SK-N-MC (cell line): ENCODE measurements at places on chromosomes 12 and 14.

GRCh38 chr12:4852911-4853310 is 56.8 kb upstream of the KCNA1 start:
- no peak for DNase-seq

DNA sequence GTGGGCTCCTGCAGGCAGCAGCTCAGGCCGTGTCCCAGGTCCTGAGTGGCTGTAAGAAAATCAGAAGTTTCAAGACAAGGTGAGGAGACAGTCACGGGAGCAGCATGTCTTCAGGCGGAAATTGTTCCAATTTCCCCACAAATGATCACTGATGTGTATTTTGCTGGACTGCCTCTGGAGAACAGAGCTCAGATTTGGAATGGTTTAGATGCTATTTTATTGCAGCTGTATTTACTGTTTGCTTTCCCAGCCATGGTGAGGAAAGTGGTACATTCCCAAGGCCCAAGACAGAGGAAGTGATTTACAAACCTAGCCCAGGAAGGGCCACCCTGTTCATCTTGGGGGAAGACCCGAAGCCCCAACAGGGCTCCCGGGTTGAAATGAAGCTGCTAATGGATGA is 195.6 kb downstream of the CHST11 start:
- DNase-seq: no peak

- peak; percentile 70 for DNase-seq
Observed at GRCh38 chr12:127810041-127810440, 456.9 kb upstream of the TMEM132C start.

DNA sequence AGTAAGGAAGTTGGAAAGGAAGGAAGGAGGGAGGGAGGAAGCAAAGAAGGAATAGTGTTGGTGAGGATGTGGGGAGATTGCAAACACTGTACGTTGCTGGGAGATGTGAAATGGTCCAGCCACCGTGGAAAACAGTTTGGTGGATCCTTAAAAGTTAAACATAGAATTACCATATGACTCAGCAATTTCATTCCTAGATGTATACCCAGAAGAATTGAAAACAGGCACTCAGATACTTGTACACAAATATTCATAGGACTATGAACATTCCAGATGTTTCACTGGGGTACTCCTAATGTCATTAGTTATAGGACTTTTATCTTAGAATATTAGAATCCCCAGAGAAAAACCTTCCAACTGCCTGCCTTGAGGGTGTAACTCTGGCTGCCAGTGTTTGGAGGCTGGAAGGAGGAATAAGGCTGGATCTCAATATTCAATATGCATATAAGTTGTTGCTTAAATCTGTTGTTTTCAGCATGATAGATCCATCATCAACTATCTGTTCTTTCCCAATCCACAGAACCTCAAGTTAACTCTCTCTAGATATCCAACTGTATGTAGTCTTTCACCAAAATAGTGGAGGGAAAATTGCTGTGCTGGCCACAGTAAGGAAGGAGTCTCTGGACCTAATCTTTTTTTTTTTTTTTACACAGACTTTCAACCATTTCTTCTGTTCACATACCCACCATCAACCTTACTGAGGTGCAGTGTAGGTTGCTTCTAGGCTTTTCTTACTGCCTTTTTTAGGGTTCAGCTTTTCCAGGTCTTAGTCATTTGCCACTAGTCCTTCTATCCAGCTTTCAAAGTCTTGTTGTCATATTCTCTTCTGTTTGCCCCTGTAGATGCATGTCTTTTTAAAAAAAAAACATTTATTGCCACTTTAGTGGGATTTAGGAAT is 94.5 kb downstream of the DNAI7 start:
- no peak for DNase-seq

DNA sequence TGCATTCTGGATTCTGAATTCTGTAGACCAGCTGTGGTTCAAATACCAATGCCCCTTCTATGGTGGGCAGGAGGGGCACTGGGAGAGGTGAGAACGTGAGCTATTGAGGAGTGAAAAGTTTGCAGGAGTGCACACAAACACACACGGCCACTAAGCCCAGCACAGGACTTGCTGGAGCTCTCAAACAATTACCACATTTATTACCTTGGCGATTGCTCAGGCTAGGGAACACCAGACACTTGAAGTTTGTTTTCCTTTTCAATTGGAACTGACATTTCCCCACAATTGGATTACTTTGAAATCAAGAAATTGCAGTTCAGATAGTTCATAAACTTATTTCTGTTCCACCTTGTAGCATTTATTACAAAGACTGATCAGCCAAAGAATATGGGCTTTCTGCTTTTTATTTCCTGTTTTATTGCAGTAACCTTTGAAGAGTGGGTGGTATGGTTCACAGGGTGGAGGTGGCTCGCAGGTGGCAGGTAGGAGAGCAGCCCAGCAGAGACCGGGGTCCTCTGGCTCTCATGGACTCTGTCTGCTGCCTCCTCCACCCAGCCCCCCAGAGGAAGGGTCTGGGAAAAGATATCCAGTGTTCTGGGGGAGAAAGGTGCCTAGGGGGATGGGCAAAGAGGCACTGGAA is 429.8 kb upstream of the CCDC196 start:
- no peak for DNase-seq
